ENCODE measurements at places on chromosomes 12 and 14.

GRCh38 chr14:66360366-66360926 is 125.7 kb upstream of the CCDC196 start:
- no peak for DNase-seq

DNA sequence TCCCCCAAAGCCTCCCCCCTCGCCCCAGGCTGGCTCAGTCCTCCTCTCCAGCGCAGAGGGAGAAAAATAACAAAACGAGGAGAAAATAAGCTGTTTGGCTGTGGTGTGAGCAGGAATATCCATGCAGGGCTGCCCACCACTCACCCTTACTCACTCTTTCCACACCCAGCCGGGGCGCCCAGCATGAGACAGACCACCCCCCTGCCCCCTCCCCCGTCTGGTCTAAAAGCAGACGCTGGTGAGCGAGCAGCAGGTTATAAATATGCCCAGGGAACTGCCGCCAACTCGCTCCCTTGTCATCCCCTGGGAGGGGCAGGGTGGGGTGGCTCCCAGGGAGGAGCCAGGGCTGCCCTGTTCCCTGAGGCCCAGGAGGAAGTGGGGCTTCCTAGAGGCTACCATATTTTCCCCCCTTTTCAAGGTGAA is 7.4 kb downstream of the WNT1 start:
- DNase-seq: no peak

DNA sequence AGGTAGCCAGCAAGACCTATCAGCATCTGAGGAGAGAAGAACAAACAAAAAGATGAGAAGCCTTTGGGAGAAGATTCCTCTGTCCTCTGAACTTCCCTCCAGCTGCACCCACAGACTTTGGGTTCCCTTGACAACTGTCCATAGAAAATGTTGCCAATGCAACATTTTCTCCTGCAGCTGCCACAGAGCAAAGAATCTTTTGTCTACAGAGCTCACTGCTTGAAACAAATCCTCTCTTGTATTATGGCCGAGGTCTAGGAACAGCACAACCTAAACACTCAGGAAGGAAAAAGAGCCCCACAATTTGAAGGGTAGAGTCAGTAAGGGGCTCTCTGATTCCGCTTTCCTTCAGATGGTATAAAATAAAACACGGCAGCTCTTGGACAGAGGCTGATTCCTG is 14.3 kb downstream of the POMT2 start:
- DNase-seq: no peak

DNA sequence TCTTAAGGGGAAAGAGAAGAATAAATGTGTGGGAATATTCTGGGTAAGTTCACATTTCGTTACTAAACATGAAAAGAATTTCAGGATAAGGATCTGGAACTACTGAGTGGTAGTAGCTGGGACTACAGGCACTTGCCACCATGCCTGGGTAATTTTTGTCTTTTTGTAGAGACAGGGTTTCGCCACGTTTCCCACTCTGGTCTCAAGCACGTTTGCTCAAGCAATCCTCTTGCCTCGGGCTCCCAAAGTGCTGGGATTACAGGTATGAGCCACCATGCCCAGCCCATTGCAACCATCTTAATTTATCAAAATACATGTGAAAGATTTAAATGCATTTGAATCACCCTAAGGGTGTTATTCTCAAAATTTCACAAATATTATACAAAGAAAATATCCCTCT is 26.4 kb downstream of the ITPR2 start:
- DNase-seq: no peak

DNA sequence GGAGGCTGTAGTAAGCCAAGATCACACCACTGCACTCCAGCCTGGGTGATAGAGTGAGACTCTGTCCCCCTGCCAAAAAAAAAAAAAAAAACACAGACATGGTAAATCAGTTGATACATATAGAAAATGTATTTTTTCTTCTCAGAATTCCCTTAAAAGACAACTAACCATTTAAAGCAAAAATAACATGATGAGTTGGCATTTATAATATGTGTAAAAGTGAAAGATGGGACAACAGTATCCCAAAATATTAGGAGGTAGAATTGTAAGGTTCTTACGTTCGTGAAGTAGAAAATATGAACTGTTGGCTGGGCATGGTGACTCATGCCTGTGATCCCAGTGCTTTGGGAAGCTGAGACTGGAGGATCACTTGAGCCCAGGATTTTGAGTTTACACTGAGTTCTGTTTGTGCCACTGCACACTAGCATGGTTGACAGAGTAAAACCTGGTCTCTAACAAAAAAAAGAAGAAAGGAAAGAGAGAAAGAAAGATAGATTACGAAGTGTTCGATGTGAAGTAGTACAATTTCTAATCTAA is 296.7 kb downstream of the FBXL14 start:
- no peak for DNase-seq

- DNase-seq: no peak
Observed at GRCh38 chr14:105071942-105072341, 6.7 kb upstream of the GPR132 start.

DNA sequence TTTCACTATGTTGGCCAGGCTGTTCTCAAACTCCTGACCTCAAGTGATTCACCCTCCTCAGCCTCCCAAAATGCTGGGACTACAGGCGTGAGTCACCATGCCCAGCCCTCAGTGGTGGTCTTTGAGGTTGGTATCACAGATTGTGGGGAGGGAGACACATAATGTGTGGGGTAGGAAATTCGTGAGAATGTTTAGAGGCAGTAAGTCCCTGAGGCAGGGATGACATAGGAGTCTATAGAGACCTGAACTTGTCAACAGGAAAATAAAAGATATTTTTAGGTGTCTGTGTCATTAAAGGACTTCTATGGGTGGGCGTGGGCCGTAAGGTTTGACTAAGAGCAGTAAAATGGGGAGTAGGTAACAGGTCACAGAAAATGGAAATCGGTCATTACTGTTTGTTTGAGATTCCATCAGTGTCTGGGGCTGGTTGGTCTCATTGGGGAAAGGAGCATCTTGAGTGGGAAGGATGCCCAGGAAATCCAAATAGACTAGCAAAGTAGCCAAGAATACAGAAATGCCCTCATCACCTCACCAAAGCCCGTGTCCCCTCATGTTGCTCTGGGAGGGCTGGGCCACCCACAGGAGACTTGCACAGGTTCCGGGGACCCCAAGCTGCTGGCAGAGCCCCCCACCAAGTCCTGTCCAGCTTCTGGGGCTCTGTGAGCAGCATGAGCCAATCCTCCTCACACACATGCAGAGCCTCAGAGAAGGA is 63.6 kb upstream of the BCL2L14 start:
- DNase-seq: peak; percentile 88

GRCh38 chr12:121057794-121058193 is 18.7 kb upstream of the OASL start:
- no peak for DNase-seq

- no peak for DNase-seq
Observed at GRCh38 chr14:91257328-91258010, 13.0 kb upstream of the GPR68 start.

GRCh38 chr14:101395779-101396178 is 165.5 kb upstream of the DIO3 start:
- DNase-seq: no peak

DNA sequence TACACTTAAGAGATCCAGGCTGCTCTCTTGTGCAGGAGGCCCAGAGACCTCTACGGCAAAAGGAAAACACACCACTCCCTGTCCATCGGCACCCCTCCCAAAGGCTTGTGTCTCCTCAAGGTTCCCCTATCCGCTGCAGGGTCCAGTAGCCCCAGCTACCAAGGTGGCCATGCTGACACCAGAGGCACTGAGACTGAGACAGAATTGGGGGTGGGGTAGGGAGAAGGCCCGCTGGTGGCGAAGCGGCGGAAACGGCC is 590 bp downstream of the DDIT3 start:
- DNase-seq: peak; percentile 32

GRCh38 chr12:52257074-52257551 is 17.3 kb upstream of the KRT86 start:
- DNase-seq: no peak

GRCh38 chr12:118315821-118316220 is 56.9 kb downstream of the TAOK3 start:
- no peak for DNase-seq

- peak; percentile 1 for DNase-seq
Observed at GRCh38 chr14:105839425-105840265, 313.3 kb downstream of the TMEM121 start.

DNA sequence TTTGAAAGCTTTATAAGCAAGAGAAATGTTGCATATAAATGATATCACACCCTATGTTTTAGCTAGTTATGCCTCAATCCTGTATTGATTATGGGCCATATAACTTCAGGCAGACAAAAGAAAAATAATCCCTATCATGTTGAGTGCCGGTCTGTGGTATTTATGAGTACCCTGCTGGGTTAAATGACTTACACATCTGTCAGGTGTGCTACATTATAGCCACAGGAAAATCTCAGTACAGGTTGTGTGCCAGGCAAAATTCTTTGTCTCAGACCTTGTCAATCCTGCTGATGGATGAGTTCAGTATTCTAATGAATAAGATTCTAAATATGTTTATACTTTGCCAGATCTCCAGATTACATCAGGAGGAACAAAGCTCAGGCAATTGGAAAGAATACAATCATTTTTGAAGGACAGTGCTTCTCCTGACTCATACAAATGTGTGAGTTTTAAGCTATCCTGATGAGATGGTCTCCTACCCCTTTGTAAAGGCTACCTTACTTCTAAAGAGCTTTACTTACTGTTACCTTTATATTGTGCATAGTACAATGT is 109.8 kb upstream of the FOXG1 start:
- no peak for DNase-seq

DNA sequence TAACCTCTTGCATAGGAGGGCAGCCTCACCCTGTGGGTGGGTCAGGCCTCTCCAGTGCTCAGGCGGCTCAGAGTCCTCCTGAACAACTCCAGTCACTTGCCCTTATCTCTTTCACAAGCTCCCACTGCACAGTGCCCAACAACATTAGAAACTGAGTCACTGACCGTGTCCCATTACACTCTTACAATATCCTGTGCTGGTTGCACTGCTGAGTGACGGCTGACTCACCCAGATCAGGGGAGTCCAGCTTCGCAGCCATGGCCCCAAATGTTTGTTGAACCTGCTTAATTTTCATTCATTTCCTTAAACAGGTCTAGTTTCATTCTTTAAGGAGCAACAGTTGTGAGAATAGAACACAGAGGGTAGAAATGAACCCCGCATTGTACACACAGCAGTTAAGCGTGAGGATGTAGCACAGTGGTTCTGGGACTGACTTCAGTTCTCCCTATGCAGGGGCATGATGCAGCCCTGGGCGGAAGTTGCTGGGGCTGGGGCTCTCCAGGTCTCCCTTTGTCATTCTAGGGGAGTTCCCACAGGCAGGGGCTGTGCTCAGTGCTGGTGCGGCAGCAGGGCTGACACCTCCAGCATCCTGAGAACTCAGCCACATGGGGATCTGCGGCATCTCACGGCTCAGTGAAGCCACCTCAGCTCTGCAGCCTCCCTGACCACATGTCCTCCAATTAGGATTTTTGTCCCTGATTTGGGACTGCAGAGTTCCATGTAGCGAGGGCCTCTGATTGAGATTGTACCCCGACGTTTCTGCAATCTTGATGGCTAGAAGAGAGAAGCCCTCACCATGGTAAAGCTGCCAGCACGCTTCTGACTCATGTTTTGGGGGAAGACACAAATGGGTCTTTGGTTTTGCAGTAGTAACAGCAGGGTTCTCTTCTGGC is 16.1 kb downstream of the GPR68 start:
- DNase-seq: peak; percentile 89

DNA sequence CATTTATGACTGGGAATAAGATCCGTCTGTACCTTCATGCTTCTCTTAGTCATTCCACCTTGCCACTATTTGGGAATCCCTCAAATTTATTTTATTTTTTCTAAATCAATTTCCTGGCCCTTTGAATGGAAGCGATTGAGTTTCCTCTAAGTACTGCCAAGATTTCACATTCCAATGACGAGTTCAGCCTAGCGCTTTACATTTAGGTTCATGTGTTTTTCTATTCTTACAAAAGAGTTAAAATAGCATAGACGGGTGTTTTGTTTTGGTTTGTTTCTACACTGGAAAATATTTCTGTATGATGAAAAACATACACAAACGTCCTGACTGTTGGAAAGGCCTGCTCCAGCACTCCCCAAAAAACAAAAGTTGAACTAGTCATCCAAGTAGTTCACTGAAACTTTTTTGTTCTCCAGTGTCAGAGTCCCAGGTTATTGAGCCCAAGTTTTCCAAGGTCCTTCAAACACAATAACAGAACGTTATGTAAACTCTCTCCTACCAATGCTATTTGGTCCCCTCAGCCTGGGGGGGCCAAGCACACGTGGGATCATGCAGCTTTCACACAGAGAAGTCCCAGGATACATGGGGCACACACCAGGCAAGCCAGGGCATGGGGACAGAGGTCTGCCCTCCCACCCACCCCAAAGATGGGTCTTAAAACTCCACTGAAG is 74.8 kb upstream of the FOXN3 start:
- no peak for DNase-seq

GRCh38 chr12:104357421-104357952 is 53.9 kb downstream of the EID3 start:
- no peak for DNase-seq

- peak; percentile 56 for DNase-seq
Observed at GRCh38 chr12:120640861-120641833, 721 bp downstream of the CABP1 start.

- DNase-seq: no peak
Observed at GRCh38 chr14:89245802-89246201, 171.2 kb downstream of the FOXN3 start.

DNA sequence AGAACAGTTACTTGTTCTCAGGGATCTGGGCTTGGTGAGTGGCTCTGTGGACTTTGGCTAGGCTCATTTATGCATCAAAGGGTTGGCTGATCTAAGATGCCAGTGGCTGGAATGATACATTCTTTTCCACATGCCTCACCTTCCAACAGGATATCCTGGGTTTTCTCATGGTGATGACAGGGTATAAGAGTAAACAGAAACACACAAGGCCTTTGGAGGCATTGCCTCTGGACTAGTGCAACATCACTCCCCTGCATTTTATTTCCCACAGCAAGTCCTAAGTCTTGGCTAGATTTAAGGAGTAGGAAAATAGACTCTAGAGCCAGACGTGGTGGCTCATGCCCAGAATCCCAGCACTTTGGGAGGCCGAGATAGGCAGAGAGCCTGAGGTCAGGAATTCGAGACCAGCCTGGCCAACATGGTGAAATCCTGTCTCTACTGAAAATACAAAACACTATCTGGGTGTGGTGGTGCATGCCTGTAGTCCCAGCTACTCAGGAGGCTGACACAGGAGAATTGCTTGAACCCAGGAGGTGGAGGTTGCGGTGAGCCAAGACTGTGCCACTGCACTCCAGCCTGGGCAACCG is 47.9 kb downstream of the RPH3A start:
- no peak for DNase-seq

DNA sequence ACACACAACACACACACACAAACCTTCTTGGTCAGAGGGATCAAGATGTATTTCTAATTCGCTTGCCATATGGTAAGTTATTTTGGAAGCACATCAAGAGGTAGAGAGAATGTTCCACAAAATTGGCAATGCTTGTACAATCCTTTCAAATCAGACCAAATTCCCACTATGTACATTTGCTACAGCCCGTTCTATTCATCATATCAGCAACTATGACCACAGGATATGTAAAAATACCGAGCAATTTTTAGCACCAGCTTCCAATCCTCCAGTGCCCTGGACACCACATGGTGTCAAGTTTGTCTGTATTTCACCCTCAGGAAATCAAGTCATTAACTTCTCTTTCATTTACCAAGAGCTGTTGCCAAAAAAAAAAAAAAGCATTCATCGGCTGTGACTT is 21.2 kb downstream of the TBX5 start:
- DNase-seq: no peak

GRCh38 chr12:52052468-52053186 is 1.4 kb downstream of the NR4A1 start:
- peak; percentile 22 for DNase-seq

GRCh38 chr14:104816616-104816884 is 15.6 kb downstream of the ZBTB42 start:
- DNase-seq: no peak

Data from activated naive CD4-positive, alpha-beta T cell treated with Interleukin-2 at 50 U/mL for 16 hours (primary cell).